Activated CD4-positive, alpha-beta T cell treated with anti-CD3 and anti-CD28 coated beads for 1 hour (primary cell): ENCODE measurements at places on chromosomes 2 and 18.

DNA sequence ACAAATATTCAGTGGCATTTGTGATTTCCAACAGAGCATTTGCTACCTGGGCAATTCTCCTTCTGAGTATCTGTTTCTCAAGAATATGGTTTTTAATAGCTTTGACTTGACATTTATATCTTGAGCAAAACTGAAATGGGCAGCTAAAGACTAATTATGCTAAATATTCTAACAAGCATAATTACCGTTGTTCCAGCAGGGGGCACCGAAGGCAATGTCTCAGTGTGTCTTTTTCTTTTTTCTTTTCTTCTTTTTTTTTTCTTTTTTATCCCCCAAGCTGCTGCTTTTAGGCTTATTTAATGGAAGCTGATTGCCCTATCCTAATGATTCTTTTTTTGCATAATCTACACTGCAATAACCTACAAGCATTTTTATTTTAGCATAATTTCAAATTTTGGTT is 138.9 kb upstream of the NABP1 start:
- no peak for DNase-seq

DNA sequence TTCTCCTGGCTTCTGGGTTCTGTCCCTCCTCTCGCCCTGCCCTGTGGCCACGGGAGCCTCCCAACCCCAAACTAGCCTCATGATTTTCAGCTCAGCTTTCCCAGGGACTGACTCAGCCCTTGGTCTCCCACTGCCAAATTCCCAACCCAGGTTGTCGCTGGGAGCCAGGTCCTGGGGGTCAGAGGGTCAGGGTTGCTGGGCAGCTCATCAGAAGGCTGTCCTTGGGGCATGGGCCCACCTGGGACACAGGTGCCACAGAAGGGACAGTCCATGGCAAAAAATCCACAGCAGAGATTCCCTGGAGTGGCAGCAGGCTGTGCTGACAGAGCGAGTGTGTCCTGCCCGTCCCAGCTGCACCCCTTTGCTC is 180.4 kb downstream of the TWIST2 start:
- no peak for DNase-seq

GRCh38 chr2:102803041-102803896 is 41.4 kb downstream of the TMEM182 start:
- DNase-seq = no peak

GRCh38 chr2:189763908-189764661 is 1.5 kb upstream of the OSGEPL1 start:
- DNase-seq = no peak

- no peak for DNase-seq
These were observed 166.6 kb upstream of the PKDCC start for GRCh38 chr2:41881249-41881648.

DNA sequence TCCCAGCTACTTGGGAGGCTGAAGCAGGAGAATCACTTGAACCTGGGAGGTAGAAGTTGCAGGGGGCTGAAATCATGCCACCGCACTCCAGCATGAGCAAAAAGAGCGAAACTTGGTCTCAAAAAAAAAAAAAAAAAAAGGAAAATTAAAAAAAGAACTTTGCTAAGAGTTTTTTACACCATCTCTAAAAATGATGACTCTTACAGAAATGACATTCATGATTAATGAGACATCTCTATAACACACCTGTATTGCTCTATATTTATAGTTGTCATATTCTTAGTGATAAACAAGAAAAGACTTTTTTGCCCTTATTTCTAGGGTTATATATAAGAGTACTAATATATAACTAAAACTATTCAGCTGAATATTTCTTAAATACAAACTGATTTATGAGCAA is 34.4 kb downstream of the ANKRD44 start:
- no peak for DNase-seq

- no peak for DNase-seq
These were observed 179.5 kb downstream of the EN1 start for GRCh38 chr2:118667964-118668363.

GRCh38 chr2:213078686-213079085 is 72.7 kb downstream of the IKZF2 start:
- DNase-seq = no peak

DNA sequence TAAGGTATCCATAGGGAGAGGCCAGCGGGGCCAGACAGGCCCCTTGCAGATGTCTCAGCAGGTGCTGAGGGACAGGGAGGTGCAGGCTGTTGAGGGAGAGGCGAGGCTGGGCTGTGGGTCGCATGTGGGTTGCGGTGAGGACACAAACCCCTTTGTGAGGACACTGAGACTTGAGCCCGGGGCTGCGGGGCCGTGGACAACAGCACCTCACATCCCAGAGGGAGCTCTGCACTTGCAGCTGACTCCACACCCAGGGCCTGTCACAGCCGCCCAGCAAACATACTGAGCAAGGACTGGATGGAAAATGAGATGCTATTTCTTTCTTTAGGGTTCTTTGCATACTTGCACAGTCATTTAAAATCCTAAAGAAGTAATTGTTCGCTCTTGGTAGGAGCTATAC is 95.3 kb upstream of the NFATC1 start:
- no peak for DNase-seq

DNA sequence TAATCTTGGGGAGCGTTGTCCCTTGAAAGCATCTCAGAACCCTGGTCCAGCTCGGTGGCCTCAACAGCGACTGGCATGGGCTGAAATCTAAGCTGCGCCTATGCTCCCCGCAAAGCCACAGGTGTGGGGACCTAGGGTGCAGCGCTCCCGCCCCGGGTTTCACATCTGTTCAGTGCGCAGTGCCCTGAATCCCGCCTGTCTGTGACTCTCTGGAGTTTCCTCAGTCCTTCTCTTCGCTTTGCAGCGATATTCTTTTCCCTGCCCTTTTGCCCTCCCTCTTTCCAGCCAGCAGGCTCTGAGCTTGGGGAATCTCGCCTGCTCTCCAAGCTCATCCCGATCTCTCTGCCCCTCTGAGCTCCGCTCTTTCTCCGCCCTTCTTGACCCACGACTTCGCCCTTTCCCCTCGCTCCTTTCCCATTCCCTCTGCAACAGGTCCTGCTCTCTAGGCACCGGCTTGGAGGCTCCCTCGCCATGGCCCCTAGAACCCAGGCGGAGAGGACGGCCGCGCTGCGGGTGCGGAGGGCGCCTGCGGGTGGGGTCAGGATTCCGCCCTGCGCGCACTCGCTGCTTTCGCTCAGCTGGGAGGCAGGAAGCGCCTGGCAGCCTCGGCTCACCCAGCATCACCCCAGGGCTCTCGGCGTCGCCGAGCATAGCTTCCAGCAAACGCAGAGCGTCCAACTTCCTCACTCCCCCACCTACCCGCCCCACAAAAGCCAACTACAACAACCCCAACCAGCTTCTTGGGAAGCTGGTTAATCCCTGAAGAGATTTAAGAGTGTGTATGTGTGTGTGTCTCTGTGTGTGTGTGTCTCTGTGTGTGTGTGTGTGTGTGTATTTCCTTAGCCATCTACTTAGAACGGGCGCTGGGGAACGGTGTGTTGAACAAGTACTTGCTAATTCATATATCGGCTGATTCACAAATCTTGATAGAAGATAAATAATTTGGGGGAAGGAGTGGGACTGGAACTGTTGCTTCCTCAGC is 1.1 kb downstream of the GRP start:
- DNase-seq = no peak

- no peak for DNase-seq
These were observed 43.8 kb downstream of the ARL6IP6 start for GRCh38 chr2:152762202-152762601.

GRCh38 chr18:34543356-34543755 is 166.7 kb upstream of the DTNA start:
- no peak for DNase-seq

- DNase-seq = no peak
These were observed 1.4 kb downstream of the NPAS2 start for GRCh38 chr2:100821255-100821910.

DNA sequence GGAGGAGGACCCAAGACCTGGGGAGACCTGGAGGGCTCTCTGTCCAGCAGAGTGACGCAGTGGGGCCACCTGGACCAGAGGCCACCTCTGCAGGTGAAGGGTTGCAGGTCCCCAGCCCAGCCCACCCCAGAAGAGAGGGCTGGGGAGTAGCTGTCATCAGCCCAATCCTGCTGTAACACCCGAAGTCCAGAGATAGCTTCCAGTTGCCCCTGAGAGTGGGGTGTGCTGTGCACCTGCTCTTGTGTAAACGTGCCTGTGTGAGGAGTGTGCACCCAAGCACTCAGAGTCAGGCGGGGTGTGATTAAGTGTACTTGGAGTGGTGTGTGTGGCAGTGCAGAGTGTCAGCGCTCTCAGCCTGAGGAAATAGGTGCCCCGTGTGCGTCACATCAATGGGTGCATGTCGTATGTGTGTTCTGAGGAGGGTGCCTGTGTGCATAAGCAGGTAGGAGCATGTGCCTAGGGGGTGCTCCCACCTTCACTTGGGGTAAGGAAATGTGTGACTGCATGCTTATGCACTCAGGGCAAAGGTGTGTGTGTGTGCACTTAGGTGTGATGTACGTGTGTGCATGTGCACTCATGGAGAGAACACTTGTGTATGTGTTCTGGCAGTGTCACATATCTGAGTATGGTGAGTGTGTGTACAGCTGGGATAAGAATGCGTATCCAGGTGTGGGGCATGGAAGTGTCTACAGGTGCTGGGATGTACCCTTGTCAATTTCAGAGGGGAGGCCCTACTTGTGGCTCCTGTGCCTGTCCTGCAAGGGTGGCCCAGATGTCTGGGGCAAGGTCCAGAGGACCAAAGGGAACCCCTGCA is 672 bp downstream of the ATP6V1B1 start:
- DNase-seq = no peak

- no peak for DNase-seq
These were observed 4.0 kb downstream of the TTC32 start for GRCh38 chr2:19897623-19898245.

- DNase-seq = no peak
These were observed 178.8 kb downstream of the PRKCE start for GRCh38 chr2:45830322-45830721.

- no peak for DNase-seq
These were observed 31.9 kb downstream of the PRKRA start for GRCh38 chr2:178419123-178419522.

DNA sequence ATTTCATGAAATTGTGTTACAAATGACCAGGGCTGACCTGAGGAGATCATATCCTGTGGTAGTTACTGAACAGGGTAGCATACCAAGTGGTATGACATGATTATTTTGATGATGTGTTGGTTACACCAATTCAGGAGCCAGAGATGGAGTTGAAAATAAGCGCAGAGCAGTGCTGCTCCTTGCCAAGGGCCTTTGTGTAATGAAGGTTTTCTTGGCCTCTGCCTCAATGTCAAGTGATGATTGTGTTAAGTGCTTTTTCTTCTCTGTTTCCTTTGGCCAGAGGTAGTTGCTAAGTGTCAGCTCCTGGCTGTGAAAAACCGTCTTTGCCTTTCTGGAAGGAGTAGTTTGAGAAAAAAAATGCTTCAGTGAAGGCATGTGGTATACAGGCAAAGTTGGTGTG is 131.2 kb downstream of the CERS6 start:
- no peak for DNase-seq

DNA sequence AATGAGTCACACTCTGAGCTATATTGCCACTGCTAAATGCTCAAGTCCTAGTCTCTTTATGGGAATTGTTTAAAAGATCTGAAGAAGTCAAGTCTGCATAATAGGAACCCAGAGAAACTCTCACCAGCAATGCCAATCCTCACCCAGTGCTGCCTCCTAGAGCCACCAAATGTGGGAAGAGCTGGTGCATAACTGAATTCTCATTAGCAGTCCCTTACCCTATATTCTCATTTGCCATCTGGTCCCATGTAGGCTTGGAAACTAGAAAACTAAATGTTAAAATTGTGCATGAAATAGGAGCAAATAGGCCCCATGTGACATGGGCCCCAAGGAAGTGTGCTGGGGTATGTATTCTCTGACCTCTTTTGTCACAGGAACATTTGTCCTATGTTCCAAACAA is 224.4 kb upstream of the SMAD2 start:
- no peak for DNase-seq

- no peak for DNase-seq
These were observed 74.1 kb downstream of the SCG2 start for GRCh38 chr2:223528036-223528435.

- no peak for DNase-seq
These were observed 13.2 kb upstream of the RNF103 start for GRCh38 chr2:86636842-86637241.

- no peak for DNase-seq
These were observed 2.6 kb downstream of the NAPG start for GRCh38 chr18:10528439-10528838.

GRCh38 chr2:216031960-216032689 is 18.8 kb upstream of the MREG start:
- DNase-seq = no peak

- no peak for DNase-seq
These were observed 404.0 kb upstream of the MYT1L start for GRCh38 chr2:2735041-2735440.

DNA sequence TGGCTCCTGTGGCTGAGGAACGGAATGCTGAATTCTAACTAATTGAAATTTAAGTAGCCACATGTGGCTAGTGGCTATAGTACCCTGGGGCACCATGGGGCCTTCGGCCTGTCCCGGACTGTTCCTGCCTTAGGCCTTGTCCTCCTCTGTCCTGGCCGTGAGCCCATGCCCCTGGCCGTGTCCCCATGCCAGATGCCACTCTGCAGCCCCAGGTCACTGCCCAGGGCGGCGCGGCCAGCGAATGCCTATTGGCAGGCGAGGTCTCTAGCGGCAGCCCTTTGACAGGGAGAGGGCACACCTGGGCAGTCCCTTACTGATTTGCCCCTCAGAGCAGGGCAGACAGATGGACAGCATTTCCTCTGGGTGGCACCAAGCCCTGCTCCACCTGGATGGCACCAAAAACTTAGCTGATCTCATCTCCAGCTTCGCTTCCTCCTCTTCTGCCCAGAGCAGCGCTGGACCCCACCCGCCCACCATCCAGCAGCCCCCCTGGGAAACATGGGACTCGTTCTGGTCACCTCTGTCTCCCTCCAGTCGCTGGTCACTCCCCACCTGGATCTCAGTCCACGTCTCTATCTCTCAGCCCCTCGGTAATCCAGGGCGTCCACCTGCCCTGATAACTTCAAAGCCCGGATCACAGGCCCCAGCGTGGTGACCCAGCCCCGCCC is 1.1 kb upstream of the DGKD start:
- no peak for DNase-seq

GRCh38 chr2:16279201-16279570 is 338.8 kb downstream of the MYCN start:
- DNase-seq = no peak

- no peak for DNase-seq
These were observed 89.3 kb downstream of the LIMS1 start for GRCh38 chr2:108623616-108624015.

- DNase-seq = no peak
These were observed 16.0 kb upstream of the ASXL2 start for GRCh38 chr2:25894135-25894830.

DNA sequence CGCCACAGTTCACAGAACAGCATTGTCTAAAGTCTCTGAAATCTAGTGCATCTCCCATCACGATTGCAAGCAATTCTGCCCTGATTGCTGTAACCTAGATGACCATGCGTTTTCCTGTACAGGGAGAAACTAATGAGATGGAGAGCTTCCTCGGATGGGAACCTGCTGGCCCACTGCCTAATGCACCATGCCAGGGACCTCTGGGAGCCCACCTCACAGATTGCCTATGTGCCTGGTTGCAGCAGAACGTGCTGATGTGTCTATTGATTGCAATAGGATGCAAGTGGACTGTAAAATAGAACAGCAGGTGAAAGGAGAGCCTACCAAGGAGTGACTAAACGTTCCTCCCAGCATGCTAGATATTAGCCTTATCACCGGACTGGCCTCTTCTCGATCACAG is 141.0 kb upstream of the RAB12 start:
- DNase-seq = no peak

- DNase-seq = no peak
These were observed 13.6 kb downstream of the ARID5A start for GRCh38 chr2:96549967-96550786.
